ENCODE measurements at places on chromosomes 7 and 10. TPM values are rescaled to one million over a fixed set of nuclear protein-coding genes. Genes with fewer than 3 reads are reported as not detected.
A peak's percentile ranks its signal among the peaks of the same experiment; 100 is the strongest.

- no peak for DNase-seq
Measured at GRCh38 chr7:2908103-2908683, 64.1 kb upstream of the GNA12 start.

The AGR3 gene
- not detected for polyA plus RNA-seq

DNA sequence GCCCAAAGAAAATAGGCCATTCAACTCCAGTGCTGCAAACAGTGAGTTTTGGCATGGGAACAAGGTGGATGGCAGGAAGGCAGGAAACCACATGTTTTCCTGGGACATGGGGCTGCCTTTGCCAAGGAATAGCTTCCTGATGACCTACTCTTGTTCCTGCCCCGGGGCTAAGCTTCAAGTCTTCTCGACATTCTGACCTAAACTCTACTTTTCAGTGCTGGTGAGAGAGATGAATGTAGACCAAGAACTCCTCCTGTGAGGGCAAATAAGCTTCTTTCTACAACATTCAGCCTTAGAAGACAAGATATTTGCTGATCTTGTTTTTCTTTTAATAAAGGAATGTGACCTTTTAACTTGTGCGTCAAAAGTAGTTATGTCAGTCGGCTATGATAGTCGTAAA lies 199.0 kb downstream of the GPR37 start:
- no peak for DNase-seq

The ANK3 gene
- 33.8 TPM for polyA plus RNA-seq

GRCh38 chr10:112082120-112082519 lies 101.4 kb downstream of the GPAM start:
- peak; percentile 41 for DNase-seq

DNA sequence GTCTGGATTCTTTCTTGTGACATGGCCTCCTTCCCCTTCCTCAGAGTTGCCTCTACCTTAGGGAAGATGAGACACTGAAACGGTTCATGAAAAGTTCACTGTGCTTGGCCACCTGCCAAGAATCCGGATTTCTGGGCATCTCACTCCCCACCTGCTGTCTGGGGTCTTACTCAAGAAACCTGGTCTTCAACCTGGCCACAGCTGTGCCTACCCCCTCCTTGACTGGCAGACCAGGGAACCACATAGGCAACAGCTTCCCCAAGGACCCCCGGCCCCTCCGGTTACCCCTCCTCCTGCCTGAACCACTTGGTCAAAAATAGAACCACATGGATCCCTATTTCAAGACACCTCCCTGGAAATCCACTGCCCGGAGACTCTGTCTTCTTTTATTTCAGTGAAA lies 58.7 kb upstream of the NANOS1 start:
- no peak for DNase-seq

DNA sequence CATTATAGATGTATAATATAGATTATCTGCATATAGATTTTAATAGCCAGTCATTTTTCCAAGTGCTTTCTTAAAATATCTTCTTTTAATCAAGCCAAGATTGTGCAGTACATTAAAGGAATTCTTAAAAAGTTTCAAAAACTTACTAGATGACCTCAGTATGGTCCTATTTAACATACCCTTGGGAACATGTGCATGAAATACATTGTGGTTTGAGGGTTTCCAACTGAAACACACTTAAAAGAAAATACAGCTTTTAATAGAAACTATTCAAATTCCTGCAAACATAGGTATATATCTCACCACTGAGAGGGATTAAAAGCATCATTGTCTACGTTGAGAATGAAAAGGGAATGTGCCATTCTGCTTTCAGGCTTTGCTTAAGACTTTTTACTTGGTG lies 364.9 kb downstream of the SUGCT start:
- no peak for DNase-seq

The NAPEPLD gene
- polyA plus RNA-seq, result 3.7 TPM

DNA sequence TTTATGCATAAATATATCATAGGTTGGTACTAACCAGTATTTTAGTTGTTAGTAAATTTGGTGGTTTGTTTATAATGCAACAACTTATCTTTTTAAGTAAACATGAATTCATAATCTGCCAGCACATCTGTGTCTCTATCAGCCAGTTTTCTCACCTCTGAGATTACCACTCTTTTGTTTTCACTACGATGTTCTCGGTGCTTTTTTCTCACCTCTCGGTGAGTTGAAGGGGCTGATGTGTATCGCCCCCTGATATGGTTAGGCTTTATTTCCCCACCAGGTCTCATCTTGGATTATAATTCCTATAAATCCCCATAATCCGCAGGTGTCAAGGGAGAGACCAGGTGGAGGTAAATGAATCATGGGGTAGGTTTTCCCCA lies 114.1 kb downstream of the CAMK1D start:
- DNase-seq, result no peak

- DNase-seq, result no peak
Measured at GRCh38 chr10:13823096-13823708, 236.4 kb downstream of the PRPF18 start.

The LRRTM3 gene
- polyA plus RNA-seq, result not detected

The GPNMB gene
- polyA plus RNA-seq, result 189 TPM

DNA sequence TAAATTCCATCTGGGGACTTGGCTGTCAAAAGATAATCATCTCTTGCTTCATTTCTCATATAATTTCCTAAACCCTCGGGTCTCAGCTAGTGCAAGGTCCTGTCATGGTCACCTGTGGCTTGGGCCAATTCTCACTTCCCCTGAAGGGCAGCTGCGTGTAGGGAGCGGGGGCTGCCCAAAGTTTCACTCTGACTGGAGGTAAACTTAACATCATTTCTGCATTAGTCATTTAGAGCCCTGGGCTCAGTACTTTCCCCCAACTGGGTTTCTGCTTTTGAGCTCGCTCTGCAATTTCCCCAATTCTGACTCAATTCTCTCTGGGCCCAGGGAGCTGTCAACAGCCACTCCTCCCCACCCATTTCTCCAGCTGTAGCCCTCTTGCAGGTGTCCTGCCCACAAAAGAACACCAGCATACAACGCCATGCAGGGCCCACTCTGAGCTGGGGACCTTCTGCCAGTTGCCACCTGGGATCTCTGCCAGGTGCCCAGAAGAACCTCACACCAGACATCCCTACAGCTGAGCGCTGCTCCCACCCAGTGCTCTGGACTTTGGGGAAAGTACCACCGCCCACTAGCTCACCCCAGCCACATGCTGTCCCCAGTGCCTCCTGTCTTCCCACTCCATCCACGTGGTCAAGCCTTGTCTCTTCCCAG lies 37.9 kb downstream of the VOPP1 start:
- DNase-seq, result peak; percentile 37

The GPR26 gene
- not detected for polyA plus RNA-seq

The SPDYE2B gene
- polyA plus RNA-seq, result not detected

DNA sequence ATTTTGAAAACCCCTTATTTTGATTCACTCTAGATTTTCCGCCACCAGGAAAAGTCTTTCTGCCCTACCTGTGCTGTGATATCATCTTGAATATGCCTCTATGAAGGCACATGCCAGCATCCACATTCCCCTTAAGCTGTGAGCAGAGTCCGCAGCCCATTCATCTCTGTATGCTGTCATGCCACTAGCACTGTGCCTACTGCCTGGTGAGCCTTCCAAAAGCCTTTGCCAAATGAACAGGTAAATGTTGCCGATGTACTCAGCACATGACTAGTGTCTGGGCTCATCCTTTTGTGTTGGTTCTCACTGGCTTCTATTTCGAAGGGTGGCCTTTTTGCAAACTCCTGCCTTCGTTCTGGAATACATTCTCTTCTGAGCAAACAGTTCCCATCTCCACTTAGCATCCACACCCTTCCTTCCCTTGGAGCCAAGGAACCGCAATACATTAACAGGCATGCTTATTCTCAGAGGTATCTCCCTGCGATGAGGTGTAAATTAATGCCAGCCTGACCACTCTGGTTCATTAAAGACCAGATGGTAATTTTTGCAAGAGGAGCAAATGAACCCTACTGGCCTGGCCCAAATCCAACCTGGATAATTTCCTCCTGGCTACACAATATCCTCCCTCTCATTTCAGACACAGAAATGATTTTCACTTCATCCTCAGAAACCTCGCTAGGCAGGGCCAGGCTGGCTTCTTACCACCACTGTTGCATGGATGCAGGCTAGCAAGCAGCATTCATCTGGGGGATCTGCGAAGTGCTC lies 339.7 kb upstream of the NFE2L3 start:
- no peak for DNase-seq

DNA sequence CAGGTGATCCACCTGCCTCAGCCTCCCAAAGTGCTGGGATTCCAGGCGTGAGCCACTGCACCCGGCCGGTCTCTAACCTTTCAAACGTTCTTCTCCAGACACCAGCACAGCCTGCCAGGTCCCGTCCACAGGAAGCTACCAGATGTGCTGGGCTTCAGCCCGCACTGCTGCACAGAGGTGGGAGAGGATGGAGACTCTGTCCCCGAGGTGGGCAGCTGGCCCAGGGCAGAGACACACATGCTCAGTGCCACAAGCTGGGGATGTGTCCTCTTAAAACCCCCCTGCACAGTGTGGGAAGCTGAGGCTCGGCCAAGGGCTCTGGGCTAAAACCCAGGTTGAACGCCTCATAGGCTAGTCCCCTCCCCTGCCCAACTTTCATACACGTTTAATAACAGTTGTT lies 9.4 kb downstream of the NUDT1 start:
- DNase-seq, result no peak

GRCh38 chr10:116108095-116108494 lies 164.9 kb downstream of the GFRA1 start:
- DNase-seq, result no peak

DNA sequence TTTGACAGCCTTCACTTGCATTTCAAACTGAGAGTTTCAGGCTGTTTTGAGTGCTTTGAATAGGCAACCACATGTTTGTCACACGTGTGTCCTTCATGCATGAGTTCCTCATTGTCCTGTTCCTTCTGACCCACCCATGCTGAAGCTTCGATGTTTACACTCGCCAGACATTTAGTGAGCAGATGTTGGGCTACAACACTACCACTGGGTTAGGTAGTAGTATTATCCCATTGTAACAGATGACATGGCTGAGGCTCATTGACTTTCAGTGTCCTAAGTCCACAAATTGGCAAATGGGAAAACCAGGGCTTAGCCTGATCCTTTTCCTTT lies 456.1 kb downstream of the PHTF2 start:
- no peak for DNase-seq

GRCh38 chr10:11237571-11237970 lies 219.9 kb downstream of the CELF2 start:
- no peak for DNase-seq

- DNase-seq, result no peak
Measured at GRCh38 chr10:93081834-93082233, 8.1 kb downstream of the CYP26A1 start.

- DNase-seq, result no peak
Measured at GRCh38 chr7:144822223-144822622, 13.6 kb downstream of the TPK1 start.

- DNase-seq, result no peak
Measured at GRCh38 chr10:18368682-18369081, 228.5 kb downstream of the CACNB2 start.

- DNase-seq, result no peak
Measured at GRCh38 chr7:139913021-139913844, 84.2 kb downstream of the TBXAS1 start.

- no peak for DNase-seq
Measured at GRCh38 chr7:48085433-48085791, 3.7 kb upstream of the UPP1 start.

- no peak for DNase-seq
Measured at GRCh38 chr10:7969623-7970022, 84.9 kb upstream of the GATA3 start.

The FOXP2 gene
- 0.25 TPM for polyA plus RNA-seq

GRCh38 chr10:35554036-35554435 lies 51.1 kb upstream of the GJD4 start:
- no peak for DNase-seq

GRCh38 chr10:45001381-45002148 lies 842 bp downstream of the ZNF22 start:
- peak; percentile 88 for DNase-seq

DNA sequence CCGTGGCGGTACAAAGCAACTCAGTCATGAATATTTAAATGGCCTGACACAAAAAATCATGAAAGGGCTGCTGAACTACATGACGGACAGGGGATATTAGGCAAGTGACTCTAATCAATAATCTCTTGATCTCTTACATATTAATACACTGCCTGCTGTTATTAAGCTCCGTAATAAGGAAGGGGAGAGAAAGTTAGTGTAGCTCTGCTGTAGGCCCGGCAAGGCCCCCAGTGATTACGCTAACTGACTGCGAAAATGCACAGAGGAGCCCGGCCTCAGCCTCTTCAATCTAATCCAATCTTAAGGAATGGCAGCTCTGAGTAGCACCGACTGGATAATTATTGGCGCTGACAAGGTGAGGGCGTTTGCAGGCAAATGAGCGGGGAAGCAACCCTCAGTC lies 583.5 kb upstream of the MKI67 start:
- no peak for DNase-seq

- DNase-seq, result no peak
Measured at GRCh38 chr10:79181227-79181626, 112.5 kb downstream of the ZMIZ1 start.

- no peak for DNase-seq
Measured at GRCh38 chr7:26165950-26166683, 14.1 kb downstream of the NFE2L3 start.

DNA sequence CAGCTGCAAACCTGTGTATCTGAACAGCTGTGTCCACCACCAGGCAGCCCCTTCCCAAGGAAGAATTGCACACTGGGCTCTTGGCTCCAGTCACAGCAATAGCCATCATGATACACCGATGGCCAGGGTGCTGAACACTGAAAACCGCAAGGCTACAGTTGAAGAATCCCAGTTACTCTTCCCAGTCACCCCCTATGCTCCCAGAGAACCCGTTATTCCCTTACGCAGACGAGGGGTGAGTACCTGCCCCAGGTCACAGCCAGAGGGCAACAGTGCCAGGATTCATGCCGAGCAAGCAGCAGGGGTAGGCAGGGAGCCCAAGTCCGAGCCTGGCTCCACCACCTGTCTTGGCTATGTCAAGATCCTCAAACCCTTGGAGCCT lies 57.8 kb downstream of the RASGEF1A start:
- DNase-seq, result peak; percentile 8

Data from heart left ventricle (tissue), 16 donors.